Stimulated activated CD8-positive, alpha-beta memory T cell treated with anti-CD3 and anti-CD28 coated beads, Interleukin-4, amount 100 ng/mL, for 48 hours (primary cell): ENCODE measurements at places on chromosomes 12 and 14.

- no peak for DNase-seq
These were observed 11.0 kb upstream of the CREBL2 start for GRCh38 chr12:12600659-12601058.

- DNase-seq = no peak
These were observed 1044.8 kb downstream of the FLRT2 start for GRCh38 chr14:86574778-86575129.

DNA sequence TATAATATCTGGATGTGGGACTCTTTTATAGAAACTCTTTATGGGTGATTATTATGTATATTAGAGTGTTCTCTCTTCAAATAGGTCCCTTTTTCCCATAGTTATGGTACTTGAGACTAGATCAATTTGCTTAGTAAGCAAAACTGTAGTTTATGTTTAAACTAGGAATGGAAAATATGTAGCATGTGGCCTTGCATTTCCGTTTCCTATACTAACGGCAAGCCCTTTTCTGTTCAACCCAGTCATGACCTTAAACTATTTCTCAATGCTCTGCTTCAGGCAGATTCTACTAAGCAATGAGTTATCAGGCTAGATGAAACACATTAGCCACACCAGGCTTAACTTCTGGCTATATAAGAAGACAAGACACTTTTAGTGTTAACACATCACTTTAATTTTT lies 84.6 kb downstream of the OTOGL start:
- no peak for DNase-seq

DNA sequence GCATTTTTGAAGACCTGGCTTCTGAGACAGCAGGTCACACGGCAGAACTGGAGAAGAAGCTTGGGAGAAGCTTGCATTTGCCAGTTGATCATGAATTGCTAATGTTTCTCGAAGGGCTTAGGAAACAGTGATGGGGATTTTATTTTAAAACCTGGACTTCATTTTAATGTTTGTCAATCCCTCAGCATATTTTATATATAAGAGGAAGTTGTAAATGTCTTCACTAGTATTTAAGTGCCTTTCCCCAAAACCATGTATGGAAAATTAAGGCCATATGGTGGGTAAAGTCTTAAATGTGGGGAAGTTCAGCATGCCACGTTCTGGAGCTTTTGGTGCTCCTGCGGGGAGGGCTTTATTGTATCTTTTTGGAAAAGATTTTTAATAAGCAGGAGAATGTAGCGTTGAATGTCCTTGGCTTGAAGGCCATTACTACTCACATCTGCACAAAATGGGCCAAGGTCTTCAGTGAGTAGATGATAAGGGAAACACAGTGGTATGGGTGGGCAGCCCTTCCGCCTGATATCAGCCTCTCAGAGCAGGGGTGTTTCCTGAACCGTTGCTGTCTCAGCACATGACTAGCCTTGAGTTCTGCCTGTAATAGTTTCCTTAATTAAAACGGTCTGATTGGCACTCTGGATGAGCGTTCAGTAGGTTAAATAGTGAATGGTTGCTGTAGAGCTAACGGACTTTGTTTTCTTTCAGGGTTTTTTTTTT lies 511.4 kb downstream of the PCNX1 start:
- DNase-seq = no peak

- DNase-seq = no peak
These were observed 8.1 kb downstream of the PNP start for GRCh38 chr14:20477211-20477876.

DNA sequence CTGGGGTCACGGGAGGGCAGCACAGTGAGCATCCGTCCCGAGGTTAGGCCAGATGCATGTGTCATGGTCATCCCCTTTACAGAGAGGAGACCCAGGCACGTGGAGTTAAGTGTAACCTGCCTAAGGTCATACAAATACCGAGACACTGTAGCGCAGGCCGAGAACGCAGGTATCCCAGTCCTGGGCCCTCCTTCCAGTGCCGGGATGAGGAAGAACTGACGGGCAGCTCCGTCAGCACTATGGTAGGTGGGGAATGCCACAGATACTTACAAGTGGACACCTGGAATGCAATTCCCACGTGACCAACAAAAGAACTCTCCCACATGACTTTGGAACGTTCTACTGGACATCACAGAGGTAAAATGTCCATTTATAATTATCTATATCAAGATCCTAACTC lies 8.7 kb upstream of the TMEM229B start:
- DNase-seq = no peak

DNA sequence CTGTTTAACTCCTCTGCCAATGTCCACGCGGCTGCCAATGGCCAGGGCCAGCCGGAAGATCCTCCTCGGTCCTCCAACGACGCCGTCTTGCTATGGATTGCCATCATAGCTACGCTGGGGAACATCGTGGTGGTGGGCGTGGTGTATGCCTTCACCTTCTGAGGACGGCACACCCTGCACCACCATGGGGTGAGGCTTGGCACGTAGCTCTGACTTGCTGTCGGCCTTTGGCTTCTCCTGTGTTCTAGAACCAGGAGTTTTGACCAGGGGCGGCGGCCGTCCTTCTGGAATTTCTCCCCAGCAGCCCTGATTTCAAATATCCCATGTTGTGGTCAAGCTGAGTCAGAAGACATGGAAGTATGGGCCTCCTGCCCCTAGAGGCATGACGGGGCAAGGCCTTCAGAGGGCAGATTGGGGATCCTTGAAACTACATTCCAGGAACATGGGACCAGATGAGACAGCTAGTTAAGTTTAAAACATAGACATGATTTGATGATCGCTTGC lies 47.5 kb downstream of the C14orf132 start:
- DNase-seq = no peak

- no peak for DNase-seq
These were observed 457.7 kb upstream of the TMEM132C start for GRCh38 chr12:127809275-127809674.

DNA sequence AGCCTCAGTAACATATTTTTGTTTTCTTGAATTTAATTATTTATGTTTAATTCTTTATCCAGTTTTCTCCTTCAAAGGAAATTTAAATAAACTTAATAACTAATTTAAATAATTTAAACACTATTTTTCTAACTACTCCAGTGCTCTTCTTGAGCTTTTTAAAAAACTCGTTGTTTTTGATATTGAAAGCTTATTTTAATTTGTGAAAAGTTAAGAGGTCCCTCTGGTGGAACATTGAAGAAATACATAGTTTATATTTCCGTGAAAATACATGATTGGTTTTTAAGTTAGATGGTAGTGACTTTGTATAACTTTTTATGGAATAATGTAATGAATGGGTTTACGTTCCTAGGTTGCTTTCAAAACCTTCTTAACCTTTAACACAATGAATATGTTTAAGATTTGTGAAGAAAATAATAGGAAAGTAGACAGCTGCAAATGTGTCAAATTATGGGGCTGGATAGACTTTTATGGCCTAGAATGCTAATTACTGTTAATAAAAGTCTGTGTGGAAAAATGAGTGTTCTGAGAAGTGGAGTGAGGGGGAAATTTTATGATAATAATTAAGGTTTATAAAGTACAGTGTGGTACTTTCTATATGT lies 45.9 kb upstream of the MSRB3 start:
- no peak for DNase-seq

DNA sequence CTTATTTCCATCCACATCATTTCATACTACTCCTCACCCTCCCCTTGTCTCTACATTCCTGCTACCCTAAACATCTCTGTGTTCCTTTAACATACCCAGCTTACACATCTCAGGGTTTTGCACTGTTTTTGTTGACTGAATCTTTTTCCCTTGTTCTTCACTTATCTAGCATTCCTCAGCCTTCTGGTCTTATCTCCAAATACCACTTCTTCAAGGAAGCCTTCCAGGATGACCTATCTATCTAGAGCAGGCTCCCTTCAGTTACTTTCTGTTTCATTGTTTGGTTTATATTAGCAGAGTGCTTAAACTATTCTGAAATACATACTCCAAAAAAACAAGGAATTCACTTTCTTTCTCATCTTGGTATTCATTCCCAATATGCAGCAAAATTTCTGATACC lies 353.1 kb downstream of the NAV3 start:
- no peak for DNase-seq

GRCh38 chr14:102917469-102918211 lies 4.8 kb upstream of the AMN start:
- DNase-seq = peak; percentile 84

DNA sequence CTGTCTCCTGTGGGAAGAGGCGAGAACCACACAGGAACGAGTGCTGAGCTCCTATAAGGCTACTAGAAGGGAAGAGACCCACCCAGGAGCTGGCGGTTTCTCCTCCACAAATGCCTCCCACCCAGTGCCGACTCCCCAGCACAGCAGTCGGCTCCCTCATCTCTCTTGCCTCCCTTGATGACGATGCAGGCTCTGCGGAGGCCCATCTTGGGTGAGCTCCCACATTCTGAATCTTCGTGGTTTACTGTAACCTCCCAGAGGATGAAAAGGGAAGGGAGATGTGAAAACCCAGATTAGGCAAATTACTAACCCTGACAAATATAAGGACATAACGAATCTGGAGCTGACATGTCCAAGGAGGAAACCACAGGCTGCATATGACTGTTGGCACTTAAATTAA lies 23.8 kb downstream of the GRIN2B start:
- no peak for DNase-seq

GRCh38 chr14:65772921-65773574 lies 360.5 kb downstream of the FUT8 start:
- DNase-seq = no peak

GRCh38 chr12:62484233-62484632 lies 17.6 kb downstream of the MON2 start:
- no peak for DNase-seq

DNA sequence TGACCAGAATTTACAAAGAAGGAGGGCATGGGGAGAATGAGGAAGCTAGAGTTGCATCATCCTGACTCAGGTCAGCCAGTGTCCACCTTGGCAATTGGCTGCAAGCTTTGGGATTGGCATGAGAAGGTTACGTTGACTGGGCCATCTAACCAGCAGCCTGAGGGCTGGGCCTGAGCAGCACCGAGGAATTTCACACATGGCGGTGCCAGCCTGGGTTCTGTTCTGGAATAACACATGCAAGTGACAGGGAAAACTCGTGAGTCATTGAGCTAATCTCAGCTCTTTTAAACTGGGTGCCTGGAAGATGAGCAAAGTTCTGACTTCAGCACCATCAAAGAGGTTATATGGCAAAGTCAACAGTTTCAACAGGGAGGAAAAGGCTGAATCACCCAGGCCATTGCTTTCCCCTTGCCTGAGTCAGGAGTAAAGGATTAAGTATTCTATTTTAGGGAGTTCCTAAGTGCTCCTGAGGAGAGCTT lies 543.2 kb upstream of the TBX3 start:
- DNase-seq = no peak

DNA sequence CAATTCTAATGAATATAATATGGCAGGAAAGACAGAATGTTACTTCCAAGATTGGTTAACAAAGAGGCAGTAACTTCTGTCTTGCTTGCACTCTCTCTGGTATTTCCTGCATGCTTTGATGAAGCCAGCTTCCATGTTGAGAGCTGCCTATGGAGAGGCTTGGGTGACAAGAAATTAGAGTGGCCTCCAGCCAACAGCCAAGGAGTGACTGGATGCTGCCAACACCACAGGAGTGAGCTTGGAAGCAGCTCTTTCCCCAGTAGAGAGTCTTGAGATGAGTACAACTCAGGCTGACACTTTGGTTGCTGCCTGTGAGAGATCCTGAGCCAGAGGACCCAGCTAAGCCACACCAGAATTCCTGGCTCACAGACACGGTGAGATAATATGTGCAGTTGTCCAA lies 183.1 kb downstream of the RMST start:
- DNase-seq = no peak

GRCh38 chr12:76531056-76531455 lies 28.5 kb downstream of the OSBPL8 start:
- no peak for DNase-seq

DNA sequence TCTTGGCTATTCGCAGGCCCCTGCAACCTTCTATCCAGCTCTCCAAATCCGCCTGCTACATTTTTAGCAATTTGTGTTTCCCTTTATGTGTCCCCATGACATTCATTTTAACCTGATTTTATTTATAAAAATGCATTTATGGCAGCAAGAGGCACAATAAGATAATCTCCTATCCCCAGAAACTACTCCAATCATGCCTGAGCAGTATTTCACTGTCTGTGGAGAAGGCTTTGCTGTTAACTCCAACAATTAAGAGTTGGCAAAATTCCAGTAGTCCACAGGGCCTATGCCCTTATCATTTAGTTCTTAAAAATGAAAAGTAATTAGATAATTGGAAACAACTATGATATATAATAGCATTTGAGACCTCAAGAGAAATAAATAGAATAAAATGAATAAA lies 462.4 kb downstream of the TRHDE start:
- DNase-seq = no peak

- DNase-seq = no peak
These were observed 73.5 kb downstream of the CCDC88C start for GRCh38 chr14:91344096-91344495.

GRCh38 chr12:69657376-69658137 lies 41.5 kb downstream of the BEST3 start:
- no peak for DNase-seq

- no peak for DNase-seq
These were observed 152.1 kb downstream of the DUSP6 start for GRCh38 chr12:89200217-89200616.

DNA sequence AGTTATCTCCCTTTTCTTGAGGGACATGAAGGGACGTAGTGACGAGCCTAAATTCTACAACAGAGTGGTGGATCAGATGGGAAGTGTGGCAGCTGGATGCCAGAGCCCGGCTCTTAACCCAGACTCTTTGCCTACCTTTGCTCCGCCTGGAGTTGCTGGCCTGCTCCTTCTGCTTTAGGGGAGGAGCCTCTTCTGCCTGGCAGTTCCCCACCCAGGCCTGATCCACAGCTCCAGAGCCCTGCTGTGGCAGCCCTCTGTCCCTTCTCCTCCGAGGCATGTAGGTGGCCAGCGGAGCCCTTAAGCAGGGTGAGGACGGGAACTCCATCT lies 2.3 kb upstream of the PRPH start:
- no peak for DNase-seq

- no peak for DNase-seq
These were observed 3.1 kb upstream of the GYS2 start for GRCh38 chr12:21607701-21608100.

- DNase-seq = no peak
These were observed 584.8 kb downstream of the ETNK1 start for GRCh38 chr12:23209793-23210192.

- no peak for DNase-seq
These were observed 17.6 kb downstream of the ANKRD9 start for GRCh38 chr14:102491786-102492530.
